ENCODE measurements at places on chromosomes 16 and 17.

DNA sequence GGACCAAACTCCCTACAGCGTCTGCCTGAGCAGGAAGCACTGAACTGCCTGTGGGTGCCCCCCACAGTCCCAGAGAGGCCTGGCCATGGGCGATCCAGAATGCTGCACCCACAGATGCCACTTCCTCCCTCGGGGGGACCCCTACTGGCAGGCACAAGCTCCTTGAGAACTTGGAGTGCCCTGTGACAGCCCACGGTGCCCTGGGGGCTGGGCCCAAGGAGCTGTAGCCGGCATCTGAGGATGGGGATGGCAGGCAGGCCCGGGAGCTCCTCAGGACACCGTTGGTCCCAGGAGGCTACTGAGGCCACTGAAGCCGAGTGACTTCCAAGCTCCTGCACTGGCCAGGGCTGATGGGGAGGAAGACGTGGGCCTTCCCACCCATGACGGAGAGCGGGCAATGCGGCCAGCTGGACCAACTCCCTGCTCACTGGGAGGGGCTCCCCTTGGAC lies 15.1 kb upstream of the RASD1 start:
- no peak for DNase-seq

- DNase-seq: no peak
Observed at GRCh38 chr17:44502598-44503146, 534 bp downstream of the GPATCH8 start.

GRCh38 chr17:43530288-43531081 lies 15.7 kb downstream of the ETV4 start:
- no peak for DNase-seq

- no peak for DNase-seq
Observed at GRCh38 chr17:40703652-40704051, at the start of gene KRT24. Gene KRT24 (minus strand): TSS chr17:40703752. CDS start chr17:40703693, 59 bp downstream.

- DNase-seq: no peak
Observed at GRCh38 chr16:3645504-3646347, 8.8 kb upstream of the DNASE1 start.

DNA sequence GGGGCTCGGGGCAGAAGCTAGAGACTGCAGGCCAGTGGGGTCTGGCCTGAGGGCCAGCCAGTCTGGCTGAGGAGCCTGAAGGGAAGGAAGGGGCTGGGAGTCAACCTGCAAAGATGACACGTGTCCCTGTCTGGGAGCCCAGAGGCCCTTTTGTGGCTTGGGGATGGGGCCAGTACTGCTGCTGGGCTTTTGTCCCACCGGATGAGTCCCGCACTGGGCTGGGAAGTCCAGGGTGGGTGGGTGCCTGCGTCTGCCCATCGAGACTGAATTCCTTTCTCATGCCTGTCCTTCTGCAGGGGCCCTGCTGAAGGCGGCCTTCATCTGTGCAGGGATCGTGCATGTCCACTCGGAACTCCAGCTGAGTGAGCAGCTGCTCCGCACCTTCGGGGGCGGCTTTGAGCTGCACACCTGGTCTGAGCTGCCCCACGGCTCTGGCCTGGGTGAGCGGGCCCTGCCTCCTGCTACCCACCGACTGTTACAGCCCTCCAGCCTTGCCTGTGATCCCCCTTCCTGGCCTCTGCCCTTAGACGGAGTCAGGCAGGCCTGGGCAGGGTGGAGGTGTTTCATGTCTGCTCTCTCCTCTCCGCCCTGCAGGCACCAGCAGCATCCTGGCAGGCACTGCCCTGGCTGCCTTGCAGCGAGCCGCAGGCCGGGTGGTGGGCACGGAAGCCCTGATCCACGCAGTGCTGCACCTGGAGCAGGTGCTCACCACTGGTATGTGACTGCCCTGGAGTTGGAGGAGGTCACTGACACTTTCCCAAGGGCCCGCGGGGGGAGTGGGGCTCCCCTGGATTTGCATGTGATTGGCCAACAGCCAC lies 20.9 kb downstream of the FCSK start:
- DNase-seq: no peak

- DNase-seq: no peak
Observed at GRCh38 chr16:82083710-82084353, 48.8 kb downstream of the HSD17B2 start.

DNA sequence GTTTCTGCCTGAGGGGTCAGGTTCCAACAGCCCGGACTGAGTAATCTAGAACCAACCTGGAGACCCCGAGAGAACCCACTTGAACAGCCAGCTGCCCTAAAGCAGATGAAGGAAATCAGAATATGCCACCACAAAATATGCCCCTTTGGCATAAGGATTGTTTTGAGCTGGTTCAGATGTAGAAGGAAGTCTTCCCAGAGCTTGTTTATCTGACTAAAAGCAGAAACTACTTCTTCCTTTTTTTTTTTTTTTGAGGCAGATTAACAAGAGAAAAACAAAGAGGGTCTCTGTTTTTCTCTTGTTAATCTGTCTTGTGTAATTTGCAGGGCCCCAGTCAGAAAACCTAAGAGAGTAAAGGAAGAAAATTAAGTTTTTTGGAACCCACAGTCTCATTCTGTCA lies 53.0 kb downstream of the PECAM1 start:
- DNase-seq: no peak

- DNase-seq: no peak
Observed at GRCh38 chr17:72886622-72887021, 205.9 kb downstream of the SLC39A11 start.

DNA sequence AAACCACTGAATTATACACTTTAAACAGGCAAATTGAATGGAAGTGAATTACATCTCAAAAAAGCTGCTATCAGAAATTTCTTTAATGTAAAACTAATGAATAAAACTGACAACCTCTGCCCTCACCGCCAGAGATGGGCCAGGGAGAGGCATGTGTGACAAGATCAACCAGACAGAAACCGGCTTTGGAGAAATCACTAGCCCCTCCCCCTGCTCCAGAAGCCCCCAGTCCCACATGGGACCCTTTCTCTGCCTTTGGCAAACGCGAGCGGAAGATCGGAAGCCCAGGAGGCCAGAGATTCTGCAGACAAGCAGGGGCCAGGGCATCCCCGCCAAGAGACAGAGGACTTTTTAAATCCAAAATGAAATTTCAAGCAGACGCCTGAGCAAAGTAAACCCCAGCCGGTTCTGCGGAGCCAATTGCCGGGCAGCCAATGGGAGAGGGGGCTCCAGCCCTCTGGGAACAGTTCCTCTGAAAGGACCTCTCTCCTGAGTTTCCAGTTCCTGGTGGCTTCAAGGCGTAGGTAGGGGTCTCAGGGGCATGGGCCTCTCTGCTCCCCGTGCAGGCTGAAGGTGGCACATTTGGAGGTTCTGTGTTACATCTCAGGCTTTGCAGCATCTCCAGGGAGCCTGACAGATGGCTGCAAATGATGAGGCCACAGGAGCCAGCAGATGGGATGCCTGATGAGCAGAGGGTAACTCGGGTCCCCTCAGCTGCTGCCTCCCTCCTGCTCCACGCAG lies 118.1 kb downstream of the GSG1L start:
- no peak for DNase-seq

DNA sequence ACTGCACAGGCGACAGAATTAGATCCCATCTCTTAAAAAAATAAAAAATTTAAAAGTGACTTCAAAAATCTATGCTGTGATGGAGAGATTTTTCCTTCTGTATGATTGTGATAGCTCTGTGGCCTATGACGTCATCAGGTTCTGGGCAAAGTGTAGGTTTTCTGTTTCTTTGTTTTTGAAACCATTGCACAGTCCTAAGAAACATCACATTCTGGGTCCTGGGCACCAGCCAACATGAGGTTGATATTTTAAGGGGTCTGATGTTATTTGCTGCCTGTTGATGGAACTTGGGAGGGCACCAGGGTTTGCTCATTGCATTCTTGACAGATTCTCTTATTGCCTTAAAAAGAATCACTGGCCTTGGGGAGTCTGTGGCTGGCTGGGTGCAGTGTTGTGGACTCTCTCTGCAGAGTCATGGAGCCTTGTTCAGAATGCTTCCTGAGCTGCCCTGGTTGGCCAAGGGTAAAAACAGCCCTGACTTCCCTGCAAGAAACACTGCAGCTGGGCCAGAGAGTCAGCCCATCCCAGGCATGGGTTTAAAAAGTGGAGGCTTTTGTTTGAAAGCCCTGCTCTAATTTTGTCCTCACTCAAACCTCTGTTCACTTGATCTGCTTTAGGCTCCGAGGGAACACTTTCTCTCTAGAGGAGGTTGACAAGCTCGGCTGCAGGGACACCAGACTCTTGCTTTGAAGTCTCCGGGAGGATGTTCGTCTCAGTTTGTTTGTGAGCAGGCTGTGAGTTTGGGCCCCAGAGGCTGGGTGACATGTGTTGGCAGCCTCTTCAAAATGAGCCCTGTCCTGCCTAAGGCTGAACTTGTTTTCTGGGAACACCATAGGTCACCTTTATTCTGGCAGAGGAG lies 10.5 kb upstream of the CYLD start:
- peak; percentile 11 for DNase-seq

DNA sequence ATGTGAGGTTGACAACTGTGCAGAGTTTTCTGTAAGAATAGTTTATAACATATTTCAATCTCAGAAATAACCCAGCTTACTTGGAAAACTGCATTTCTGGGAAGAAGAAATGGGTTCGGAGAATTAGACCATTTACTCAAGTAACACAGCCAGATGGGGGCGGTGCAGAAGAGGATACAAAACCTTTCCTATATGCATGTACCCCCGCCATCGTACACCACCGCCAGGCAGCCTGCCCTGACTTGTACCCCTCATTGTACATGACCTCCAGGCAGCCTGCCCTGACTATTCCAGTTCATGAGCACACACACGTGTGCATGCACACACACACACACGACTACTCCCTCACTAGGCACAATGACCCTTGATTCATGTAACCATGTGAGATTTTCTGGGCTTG lies 154.0 kb downstream of the C16orf78 start:
- DNase-seq: no peak

- DNase-seq: no peak
Observed at GRCh38 chr16:1295465-1295864, 14.0 kb upstream of the UBE2I start.

DNA sequence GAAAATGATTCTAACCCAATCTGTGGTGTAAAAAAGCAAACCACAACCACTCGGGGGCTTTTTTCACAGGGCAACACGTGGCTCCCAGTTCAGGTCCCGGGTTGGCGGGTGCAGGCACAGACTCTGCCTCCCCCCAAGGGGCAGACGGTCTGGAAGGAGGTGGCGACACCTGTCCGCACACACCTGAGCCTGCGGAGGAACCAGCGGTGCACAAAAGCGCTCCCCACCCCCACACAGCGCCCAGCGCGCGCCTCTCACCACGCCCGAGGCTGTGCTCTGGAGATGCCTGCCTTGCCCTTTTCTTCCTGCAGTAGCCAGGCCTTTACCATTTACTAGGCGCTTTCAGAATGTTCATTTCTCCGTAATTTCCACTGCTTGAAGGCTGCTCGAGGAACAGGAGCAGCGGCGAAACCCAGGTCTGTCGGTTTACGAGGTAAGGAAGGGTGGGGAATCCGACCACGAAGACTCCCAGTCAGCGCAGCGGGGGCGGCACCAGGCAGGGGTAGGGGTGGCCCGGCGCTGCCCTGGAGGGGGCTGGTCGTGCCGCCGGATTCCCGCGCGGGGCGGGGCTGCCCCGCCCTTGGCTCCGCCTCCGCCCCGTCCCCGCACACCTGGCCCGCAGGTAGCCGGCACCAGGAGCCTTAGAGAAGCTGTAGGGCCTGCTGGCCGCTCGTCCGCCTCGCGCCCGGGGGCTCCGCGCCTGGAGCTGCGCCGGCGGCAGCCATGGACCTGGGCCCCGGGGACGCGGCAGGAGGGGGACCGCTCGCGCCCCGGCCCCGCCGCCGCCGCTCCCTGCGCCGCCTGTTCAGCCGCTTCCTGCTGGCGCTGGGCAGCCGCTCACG lies at the start of gene USP43:
Gene USP43, plus strand, starts transcription at position 608 of the 842 bp plus-strand sequence. Its CDS starts 116 bp downstream, at position 724.
- no peak for DNase-seq

DNA sequence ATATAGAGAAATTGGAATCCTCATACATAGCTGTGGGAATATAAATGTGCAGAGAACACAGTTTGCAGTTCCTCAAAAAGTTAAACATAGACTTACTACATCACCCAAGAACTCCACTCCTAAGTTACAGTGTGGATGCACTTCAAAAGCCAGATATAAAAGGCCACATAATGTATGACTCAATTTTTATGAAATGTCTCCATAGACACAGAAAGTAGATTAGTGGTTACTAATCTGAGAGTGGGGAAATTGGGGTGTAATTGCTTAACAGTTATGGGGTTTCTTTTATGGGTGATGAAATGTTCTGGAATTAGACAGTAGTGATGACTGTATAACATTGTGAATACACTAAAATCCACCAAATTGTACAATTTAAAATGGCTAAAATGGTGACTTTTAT lies 60.9 kb downstream of the CACNG1 start:
- DNase-seq: no peak

- no peak for DNase-seq
Observed at GRCh38 chr17:56257075-56257474, 103.8 kb downstream of the ANKFN1 start.

GRCh38 chr16:67399749-67400704 lies 6.7 kb upstream of the TPPP3 start:
- DNase-seq: no peak

DNA sequence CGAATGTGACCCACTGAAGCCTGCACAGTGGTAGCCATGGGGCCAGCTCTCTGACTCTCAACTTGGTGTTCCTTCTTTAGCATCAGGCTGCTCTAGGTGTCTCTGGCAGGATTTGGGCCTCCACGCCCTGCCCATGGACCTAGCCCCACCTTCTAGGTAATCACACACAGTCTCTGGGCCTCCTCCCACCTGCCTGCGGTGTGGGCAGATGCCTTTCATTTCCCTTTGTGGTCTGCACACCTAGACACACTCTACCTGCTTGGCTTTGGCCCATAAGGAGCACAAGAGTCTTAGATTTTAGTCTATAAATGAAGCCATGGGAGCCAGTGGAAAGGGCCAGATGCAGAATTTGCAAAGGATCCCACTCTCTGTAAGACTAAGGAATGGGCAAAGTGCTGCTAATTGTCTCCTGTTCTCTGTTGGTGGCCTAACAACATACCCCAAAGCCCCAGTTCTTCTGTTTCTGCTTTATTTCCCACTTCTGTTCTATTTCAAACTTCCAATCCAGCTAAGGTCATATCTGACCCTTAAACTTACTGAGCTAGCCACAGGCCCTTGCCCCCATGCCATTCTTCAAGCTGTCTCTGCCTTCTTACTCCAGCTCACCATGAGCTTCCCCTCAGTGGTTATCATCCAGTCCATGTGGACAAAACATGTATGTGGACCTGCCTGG lies 7.2 kb upstream of the MFSD6L start:
- DNase-seq: no peak

GRCh38 chr17:80152081-80152702 lies 5.3 kb upstream of the EIF4A3 start:
- no peak for DNase-seq
